ENCODE measurements at places on chromosomes 11 and 22.

- DNase-seq: no peak
Measured at GRCh38 chr11:2554338-2555207, 109.8 kb downstream of the KCNQ1 start.

- DNase-seq: no peak
Measured at GRCh38 chr22:42676059-42676607, 26.9 kb upstream of the CYB5R3 start.

DNA sequence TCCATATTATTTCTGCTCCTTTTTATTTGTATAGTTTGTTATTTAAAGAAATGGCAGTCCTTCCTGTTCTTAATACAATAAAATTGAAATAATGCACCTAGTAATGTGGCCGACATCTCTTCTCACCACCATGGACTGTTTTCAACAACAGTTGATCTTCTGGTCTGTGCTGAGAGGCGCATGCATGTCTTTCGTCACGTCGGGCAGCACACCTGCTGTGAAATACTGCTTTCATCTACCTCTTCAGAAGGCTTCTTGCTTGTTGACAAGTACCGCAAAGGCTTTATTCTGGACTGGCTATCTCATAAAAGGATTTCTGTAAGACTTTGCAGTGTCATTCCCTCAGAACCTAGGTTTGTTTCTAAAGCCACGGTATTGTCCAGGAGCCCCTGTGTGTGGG, 13.9 kb upstream of the MYO18B start:
- no peak for DNase-seq

- DNase-seq: no peak
Measured at GRCh38 chr11:16896729-16897469, 117.3 kb downstream of the PLEKHA7 start.

- DNase-seq: no peak
Measured at GRCh38 chr22:31347251-31348008, 1.3 kb upstream of the PATZ1 start.

- DNase-seq: no peak
Measured at GRCh38 chr11:104061853-104062521, 25.5 kb downstream of the DDI1 start.

GRCh38 chr11:66745356-66746235, 16.6 kb upstream of the SPTBN2 start:
- DNase-seq: no peak

- no peak for DNase-seq
Measured at GRCh38 chr11:103800406-103801114, 235.9 kb upstream of the DDI1 start.

- peak; percentile 79 for DNase-seq
Measured at GRCh38 chr22:29766632-29767170, at the start of gene ZMAT5. Gene ZMAT5 (minus strand): TSS chr22:29767007. CDS start chr22:29748544, 18,463 bp downstream.

- no peak for DNase-seq
Measured at GRCh38 chr11:133887692-133888332, 42.5 kb upstream of the SPATA19 start.

GRCh38 chr11:5007561-5007960, 12.9 kb downstream of the OR51L1 start:
- DNase-seq: no peak

- DNase-seq: no peak
Measured at GRCh38 chr22:30306627-30307011, 17.3 kb upstream of the CASTOR1 start.

All from AG09309 (cell line).